Sciatic nerve (tissue), 2 donors: ENCODE measurements at places on chromosomes 13 and 19.

DNA sequence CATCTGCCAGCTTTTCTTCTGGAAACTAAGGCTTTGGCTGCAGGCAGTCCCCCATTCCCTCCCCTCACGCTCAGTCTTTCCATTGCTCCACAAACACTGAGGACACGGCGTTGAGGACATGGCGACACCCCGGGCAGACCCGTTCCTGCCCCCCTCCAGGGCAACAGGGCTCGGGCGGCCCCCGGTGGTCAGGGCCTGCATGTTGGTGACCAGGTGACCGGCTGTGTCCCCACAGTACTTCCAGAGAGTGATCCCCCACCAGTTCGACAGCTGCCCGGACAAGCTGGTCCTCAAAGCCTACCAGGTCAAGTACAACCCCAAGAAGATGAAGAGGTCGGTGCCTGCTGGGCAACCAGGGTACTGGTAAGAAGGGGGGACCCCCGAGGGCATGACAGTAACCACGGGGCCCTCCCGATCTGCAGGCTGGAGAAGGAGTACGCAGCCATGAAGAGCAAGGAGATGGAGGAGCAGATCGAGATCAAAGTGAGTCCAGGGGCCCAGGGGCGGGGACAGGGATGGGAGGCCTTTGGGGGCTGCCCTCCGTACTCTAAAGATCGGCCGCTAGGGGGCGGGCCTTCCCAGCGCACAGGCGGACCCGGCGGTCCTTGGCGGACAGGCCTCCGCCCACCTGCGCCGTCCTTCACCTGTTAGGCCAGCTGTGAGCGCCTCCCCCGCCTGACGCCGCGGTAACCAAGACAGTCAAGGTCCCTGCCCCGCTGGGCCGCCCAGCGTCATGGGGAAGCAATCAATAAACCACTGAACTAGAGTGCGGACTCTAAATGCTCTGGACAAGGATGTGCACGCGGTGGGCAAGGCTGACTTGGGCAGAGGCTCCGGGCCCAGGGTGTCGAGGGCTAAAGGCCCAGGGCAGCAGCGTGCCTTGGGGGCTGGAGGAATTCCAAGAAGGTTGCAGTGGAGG lies 21.1 kb downstream of the PRR36 start:
- DNase-seq: no peak

GRCh38 chr19:34639491-34640085 lies 37.4 kb downstream of the SCGB2B2 start:
- peak; percentile 65 for DNase-seq

DNA sequence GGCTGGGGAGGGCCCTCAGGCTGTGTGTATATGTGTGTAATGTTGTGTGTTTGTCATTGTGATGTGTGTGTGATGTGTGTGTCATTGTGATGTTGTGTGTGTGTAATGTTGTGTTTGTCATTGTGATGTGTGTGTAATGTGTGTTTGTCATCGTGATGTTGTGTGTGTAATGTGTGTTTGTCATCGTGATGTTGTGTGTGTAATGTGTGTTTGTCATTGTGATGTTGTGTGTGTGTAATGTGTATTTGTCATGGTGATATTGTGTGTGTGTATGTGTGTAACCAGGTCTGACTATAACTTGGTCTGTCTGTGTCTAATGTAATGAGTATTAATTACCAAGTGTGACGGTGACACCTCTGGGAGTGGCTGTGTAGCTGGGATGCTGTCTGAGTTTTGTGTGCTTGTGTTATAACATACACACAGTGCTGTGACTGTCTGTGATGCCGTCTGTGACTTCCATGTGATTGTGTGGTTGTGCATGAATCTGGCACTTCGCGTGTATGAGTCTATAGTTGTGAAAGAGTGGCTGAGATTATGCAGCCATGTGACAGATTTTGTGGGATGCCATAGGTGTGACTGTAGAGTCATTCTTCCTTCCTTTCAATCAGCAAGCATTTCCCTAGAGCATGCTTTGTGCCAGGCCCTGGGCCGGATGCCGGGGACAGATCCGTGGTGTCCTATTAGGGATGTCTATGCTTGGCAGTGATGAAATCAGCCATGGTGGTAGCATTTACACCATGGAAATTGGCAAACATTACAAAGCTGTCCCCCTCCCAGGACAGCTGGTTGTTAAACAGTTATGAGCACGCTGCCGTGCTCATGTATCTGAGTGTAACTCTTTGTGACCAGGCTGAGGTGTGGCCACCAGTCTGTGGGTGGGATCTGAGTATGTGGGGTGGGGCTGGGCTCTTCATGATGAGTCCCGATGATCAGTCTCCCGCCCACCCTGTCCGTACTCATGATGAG lies 6.4 kb downstream of the TNFSF14 start:
- DNase-seq: no peak

- no peak for DNase-seq
Measured at GRCh38 chr13:45474584-45475454, 10.1 kb downstream of the COG3 start.

GRCh38 chr19:33673996-33674625 lies 52.4 kb downstream of the CHST8 start:
- no peak for DNase-seq

- DNase-seq: no peak
Measured at GRCh38 chr13:62524061-62524460, 1108.4 kb upstream of the PCDH20 start.

DNA sequence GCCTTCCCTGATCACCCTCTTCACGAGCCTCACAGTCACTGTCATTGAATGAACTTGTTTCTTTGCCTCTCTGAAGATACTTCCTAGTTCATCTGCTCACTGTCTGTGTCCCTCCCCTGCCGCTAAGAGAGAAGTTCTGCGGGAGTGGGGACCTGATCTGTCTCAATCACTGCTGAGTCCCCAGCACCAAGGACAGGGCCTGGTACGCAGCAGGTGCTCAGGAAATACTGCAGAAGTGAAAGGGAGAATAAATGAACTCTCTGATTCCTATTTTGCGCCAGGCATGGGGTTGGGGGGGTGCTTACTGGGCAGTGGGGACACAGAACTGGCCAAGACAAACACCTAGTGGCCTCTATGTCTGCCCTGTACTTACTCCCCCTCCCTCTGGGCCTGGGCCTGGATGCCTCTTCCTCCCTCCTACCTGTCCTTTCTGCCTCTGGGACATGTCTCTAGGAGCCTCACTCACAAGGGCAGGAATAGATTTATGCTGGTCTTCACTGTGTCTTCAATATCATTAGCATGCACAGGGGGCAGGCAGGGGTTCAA lies 17.5 kb downstream of the FCGBP start:
- no peak for DNase-seq
